ENCODE measurements at places on chromosomes 3 and 15.
A peak's percentile ranks its signal among the peaks of the same experiment; 100 is the strongest.

GRCh38 chr3:55159711-55160110 is 231.9 kb upstream of the LRTM1 start:
- DNase-seq, result no peak

DNA sequence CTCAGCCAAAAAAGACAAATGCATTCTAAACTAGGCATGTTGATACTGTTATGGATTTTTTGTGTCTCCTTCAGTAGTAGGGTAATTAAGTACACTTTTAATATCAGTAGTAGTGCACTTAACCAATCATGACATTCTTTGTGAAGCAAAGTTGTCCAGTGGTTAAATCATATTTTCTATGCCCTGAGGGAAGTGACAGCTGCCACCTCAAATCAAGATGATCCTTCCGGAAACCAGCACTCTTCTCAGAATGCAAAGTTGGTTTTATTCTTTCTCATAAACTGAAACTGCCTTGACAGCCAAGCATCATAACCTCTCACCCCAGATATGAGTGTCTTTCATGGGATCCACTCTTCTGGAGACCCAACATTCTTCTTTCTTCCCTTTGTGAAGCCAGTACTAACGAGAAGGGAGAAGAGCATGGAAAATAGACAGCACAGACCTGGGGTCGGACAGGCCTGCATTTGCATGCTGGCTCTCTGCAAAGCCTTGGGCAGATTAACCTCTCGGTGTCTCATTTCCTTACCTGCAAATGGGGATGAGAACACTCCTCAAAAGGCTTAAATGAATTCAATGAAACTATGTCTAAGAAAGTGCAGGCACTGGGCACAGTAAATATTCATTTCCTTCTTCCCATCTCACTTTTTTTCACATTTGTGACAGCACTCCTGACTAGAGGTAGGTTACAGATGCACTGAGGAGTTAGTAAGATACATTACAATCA is 13.2 kb downstream of the AAGAB start:
- no peak for DNase-seq

DNA sequence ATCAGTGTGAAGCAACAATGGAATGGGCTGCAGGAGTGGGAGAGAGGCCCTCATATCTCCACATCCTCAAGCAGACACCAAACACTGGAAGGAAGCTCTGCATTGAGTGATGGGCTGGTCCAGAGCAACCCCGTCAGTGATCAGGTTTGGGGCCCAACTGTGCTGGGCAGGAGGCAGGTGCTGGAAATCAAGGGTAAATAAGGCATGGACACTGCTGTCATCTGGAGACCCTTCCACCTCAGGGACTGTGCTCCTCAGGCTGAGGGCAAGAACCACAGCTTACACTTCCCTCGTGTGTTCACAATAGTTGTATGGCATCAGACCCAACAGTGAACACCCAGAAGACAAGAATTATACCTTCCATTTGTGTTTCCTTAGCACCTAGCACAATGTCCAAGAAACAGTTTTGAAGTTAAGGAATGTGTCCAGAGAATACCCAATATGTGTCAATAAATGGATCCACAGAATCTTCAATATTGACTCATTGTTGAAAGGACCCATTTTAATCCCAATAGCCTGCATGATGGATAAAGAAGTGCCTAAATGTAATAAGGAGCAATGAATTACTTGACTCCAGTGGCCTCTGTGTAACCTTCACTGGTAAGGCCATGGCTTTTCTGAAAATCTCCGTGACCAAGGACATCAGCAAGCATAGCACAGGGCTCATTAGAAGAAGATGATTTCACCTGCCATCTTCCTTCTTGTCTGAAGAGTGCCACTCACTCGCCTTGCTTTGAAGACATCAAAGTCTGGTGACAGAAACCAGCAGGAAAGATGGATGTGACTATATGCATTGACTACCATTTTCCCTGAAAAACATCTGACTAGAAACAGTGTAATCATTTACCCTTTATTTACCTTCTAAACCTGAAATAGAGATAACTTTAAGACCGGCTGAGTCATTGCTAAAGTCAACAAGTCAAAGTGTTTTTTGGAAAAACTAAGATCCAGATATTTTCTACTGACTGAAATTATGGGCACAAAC is 7.0 kb upstream of the AHSG start:
- DNase-seq, result no peak

DNA sequence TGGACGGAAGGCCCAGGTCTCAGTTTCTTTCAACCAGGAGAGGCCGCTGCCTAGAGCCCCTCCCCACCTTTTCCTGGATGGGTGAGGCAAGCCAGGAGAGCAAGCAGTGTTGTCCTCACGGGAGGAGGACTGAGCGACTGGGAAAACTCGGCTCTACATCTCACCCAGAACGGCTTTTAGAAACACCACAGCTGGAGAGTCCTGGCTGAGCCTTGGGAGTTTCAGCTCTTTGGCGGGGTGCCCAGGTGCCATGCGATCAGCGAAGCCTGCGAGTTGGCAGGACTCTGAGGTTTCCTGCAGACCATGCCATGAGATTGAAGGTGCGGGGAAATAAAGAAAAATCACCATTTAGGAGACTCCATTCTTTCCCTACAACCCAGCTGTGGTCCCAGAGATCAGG is 26.0 kb downstream of the PPCDC start:
- no peak for DNase-seq

GRCh38 chr3:137514853-137515252 is 249.3 kb upstream of the SOX14 start:
- DNase-seq, result no peak

- no peak for DNase-seq
These were observed 70.6 kb downstream of the TM4SF4 start for GRCh38 chr3:149545049-149545448.

DNA sequence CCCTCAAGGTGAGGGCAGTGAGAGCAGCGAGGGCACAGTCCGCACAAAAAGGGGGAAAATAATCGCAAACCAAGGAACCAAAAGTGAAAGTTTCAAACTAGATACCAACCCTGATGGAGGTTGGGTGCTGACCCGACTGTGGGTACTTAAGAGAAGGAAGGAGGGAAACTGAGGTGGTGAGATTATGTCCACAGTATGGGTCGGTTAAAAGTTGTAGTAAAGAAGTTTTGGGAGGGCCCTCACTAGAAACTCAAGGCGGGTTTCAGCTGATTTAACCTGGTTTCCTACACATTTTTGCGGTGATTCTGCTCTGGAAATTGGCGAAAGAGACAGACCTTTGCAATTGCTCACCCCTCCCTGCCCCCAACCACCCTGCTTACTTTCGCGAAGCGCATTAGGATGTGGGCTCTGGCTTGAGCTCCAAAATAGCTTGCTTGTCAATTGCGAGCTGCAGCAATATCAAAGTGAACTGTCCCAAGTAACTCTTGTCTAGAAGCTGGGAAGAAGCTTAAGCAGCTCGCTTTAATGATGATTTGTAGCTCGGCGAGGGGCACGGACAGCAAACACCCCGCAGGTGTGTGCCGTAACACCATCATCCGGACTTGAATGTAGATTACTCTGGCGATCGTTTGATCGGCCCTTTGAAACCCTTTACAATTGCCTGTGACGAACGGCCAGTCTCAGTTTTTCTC is 15.8 kb downstream of the SOX2 start:
- no peak for DNase-seq

- DNase-seq, result no peak
These were observed 4.9 kb upstream of the LOXL1 start for GRCh38 chr15:73921254-73921925.

DNA sequence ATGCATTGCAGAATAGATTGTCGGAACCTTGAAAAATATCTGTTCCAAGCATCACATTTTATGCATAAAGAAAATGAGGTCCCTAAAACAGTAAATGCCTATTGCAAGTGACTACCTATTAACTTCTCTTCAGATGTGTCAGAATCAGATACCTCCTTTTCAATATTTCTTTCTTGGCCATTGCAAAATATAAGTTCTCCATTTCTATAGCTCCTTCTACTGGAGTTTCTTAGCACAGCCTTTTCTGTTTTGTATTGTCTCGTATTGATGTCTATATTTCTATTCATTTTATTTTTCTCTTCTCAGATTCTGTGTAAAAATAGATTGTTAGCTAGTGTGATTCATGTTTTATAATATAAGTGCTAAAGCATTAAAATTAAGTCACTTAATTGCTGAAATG is 63.4 kb downstream of the PPARG start:
- no peak for DNase-seq

- DNase-seq, result no peak
These were observed 46.6 kb upstream of the MRPL3 start for GRCh38 chr3:131549340-131549739.

DNA sequence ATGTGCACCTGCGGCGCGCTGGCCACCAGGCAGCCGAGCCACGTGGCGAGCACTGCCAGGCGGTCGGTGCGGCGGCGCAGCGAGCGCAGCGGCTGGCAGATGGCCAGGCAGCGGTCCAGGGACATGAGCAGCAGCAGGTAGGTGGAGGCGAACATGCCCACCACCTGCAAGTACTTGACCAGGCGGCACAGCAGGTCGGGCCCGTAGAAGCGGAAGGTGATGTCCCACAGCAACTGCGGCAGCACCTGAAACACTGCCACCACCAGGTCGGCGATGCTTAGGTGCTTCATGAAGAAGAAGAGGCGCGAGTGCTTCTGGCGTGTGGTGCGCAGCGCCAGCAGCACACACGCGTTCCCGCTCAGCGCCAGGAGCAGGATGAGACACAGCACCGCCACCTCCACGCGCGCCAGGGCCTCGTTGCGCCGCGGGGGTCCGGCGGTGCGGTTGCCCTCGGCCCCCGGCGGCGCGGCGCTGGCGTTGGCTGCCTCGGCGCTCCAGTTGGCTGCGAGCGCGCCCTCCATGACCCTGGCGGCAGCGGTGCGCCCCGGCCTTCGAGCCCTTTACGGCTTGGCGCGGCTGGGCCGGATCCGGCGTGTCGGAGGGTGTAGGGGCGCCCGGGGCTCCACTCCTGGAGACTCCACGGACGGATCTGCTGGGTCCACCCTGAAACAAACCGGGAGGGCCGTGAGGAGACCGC is 1.6 kb downstream of the OXTR start:
- DNase-seq, result peak; percentile 44

GRCh38 chr15:101266787-101267186 is 10.5 kb downstream of the SELENOS start:
- DNase-seq, result no peak

DNA sequence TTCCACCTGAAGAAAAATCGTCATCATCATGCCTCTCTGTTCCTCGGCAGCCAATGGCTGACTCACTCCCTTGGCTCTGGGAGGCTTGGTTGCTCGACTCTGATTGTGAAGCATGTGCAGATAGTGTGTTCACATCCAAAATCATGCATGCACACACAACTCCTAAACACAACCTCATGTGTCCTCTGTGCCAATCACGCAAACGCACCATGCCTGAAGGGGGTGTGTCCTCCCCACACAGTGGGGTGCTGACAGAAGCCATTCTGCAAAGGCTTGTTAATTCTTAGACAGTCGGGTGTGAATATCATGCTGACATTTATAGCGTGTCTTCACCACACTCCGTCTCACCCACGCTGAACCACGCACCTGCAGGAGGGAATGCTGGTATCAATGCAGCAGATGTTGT is 11.4 kb upstream of the CCDC174 start:
- no peak for DNase-seq

- DNase-seq, result no peak
These were observed 479.4 kb downstream of the ERC2 start for GRCh38 chr3:55988905-55989304.

- DNase-seq, result peak; percentile 30
These were observed 15.1 kb downstream of the ABI3BP start for GRCh38 chr3:100978011-100978659.

- peak; percentile 94 for DNase-seq
These were observed 577.7 kb downstream of the MECOM start for GRCh38 chr3:169085827-169086226.

DNA sequence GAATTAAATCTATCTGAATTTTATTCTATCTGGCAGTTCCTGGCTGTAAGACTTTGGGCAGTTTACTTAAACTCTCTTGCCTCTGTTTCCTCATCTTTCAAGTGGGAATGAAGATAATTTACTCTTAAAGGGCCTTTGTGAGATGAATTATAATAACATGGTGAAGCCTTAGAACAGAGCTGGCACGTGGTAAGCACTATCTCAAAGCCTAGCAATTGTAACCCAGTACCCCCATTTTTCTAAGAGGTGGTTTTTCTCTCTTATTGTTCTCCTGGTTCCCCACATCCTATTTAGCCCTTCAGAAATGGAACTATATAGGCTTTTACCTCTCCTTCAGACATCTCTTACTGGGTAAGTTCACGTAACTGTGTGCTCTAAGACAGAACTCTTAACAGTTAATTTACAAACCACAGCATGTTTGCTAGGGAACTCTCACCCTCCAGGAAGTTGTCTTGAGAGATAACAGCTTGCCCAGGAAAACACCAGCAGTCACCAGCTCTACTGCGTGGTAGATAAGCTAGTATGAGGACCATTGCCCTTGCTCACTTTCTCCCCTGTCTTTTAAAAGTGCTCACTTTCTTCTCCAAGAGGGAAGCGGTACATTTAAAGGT is 12.3 kb upstream of the CRBN start:
- DNase-seq, result no peak

GRCh38 chr3:13841141-13841540 is 38.7 kb downstream of the WNT7A start:
- no peak for DNase-seq

DNA sequence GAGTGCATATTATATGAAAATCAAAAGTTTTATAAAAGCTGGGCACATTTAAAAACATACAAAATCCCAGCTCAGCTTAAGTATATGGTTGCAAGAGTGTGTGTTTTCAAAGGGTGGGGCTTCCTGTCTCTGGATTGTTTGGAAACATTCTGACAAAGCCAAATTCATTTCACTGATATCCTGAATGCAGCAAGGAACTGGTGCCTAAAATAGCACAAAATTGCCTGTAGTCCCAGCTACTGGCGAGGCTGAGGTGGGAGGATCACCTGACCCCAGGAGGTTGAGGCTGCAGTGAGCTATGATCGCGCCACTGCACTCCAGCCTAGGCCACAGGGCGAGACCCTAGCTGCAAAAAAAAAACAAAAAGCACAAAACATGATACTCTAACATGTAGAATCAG is 13.0 kb upstream of the TJP1 start:
- no peak for DNase-seq

DNA sequence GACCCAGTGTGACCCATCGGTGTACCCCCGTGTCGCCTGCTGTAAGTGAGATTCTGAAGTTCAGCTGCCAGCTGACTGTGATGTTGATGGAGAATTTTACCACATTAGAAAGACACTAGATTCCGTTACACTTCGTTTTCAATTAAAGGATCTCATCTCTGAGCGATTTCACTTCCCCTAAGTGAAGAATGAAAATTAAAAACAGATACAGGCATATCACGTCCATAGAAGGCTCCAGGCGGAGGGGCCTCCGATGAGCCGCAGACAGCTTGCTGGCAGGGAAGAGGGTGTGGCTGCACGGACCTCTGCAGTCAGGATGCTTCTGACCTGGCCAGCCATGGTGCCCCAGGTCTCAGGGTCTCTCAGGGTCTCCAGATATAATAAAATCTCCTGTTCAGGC is 6.6 kb upstream of the CPN2 start:
- peak; percentile 48 for DNase-seq

DNA sequence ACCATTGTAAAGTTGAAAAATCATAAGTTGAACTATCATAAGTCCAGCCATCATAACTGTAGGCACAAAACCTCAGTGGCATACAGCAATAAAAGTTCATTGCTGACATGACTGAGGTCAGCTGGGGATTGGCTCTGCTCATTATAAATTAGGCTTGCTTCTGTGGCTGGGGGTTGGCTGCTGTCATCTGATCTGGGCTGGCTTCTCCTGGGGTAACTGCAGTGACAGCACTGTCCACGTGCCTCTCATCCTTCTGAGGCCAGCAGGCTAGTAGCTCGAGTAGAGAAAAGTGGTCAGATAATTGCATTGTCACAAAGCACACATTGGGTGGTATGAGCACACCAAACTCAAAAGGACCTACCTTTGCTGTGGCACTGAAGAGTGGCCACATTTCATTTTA is 31.3 kb downstream of the CMTM7 start:
- DNase-seq, result no peak
